Stimulated activated CD4-positive, alpha-beta T cell treated with anti-CD3 and anti-CD28 coated beads, Interleukin-12 subunit alpha, Interleukin-12 subunit beta, amount 100 ng/mL, for 24 hours (primary cell): ENCODE measurements at places on chromosomes 4 and X.

DNA sequence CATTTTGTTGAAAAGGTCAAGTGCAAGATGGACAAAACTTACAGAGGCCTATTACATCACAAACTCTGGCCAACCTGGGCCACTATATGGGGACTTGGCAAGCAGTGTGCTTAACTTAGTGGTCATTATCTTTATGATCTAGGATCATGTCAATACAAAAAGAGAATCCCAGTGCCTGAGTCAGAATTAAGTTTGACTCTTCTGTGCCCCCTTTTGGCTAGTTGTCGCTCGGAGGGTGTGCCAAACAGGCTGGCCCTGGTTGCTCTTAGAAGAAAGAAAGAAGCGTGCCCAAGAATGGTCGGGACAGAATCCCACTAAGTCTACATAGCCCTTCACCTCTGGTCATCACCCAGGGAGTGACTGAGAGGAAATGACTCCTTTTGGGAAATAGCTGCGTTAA is 100.1 kb downstream of the EIF4E start:
- DNase-seq = no peak

DNA sequence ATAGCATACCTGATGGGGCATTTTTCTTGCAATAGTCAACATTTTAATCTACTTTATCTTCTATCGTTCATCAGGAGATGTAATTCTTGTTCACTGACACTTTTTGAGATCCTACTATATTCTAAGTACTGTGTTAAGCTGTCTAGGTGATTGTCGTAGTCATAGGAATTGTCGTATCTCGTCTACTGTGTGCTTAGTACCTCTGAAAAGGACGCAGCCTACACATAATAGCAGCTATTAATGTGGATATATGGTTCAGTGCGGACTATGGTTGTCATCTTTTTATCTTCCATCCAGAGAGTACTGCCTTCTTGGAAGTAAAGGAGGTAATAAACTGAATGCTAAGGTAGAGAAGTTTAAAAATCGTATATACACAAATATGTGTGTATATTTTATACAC is 21.9 kb upstream of the CFAP299 start:
- no peak for DNase-seq

DNA sequence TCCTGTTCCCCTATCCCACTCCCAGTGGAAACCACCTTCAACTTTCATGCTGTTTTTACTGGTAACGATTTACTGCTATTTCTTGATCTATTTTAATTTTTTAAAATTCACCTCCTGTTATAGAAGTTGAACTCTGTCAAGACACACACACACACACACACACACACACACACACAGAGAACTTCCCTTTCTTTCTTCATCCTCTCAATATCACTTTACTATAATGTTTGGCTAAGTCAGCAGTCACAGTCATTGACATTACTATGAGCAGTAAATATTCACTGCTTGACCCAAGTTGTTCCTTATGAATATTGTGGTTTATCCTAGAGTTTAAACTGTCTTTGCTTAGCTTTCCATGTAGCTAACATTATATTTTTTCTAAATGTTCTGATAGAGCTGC is 24.0 kb upstream of the SGMS2 start:
- DNase-seq = no peak

GRCh38 chr4:110248100-110248499 is 49.7 kb upstream of the ELOVL6 start:
- DNase-seq = no peak

GRCh38 chr4:11376146-11376545 is 52.5 kb downstream of the HS3ST1 start:
- DNase-seq = no peak

GRCh38 chrX:13498238-13498637 is 71.2 kb upstream of the EGFL6 start:
- DNase-seq = no peak

GRCh38 chr4:8044699-8045098 is 105.0 kb upstream of the AFAP1 start:
- no peak for DNase-seq

DNA sequence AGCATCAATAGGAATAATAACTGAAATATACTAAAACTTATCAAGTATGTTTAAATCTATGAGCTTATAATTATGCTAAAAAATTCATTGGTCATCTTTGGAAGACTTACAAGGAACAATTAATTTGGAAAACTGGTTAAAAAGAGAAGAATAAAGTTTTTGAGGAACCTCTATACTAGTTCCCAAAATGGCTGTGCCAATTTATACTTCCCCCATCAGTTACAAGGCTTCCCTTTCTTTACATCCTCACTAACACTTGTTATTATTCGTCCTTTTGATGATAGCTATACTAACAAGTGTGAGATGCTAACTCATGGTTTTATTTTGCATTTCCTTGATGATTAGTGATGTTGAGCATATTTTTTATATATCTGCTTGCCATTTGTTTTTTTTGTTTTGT is 17.1 kb downstream of the OGT start:
- no peak for DNase-seq

DNA sequence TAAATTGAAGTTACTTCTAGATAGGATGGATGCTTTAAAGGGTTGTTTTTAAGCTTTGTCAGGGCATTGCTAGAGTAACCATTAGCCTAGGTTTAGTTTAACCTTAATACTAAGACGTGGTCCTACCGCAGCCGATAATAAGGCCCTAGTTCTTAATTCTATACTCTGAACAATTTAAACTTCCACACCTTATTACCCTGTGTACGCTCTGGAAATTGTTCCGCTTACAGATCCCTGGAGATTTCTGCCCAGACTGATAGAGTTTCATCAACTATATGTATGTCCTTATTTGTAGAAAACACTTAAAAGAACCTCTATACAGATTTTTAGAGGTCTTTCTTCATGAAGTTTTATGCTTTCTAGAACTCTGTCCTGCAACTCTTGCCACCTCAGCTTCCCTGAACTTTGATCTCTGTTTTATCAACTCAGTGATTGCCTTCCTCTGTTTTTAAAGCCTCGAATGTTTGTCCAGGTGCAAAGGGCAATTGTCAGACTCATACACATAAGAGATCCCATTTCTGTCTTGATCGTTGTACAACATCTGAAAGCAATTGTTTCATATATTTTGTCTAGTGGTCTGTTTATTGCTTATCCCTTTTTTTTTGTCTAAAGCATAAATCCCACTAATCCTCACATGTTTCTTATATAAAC is 71.1 kb upstream of the VCX start:
- no peak for DNase-seq

GRCh38 chr4:43089730-43090129 is 197.2 kb downstream of the GRXCR1 start:
- no peak for DNase-seq

GRCh38 chr4:118869808-118870342 is 18.8 kb upstream of the SYNPO2 start:
- DNase-seq = no peak

DNA sequence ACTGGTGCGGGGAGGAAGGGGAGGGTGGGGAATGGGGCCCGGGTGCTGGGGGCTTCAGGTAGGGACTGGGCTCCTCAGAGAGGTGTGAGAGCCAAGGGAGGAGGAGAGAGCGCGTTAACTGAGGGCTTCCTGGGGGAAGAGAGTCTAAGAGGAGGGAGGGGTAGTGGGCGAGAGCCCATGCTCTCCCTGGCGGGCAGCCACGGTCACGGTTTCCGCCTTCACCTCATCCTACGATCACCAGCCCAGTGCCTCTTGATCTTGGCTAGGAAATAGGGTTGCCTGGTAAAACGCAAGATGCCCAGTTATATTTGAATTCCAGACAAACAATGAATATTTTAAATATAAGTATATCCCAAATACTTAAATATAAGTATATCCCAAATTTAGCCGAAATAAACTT is 60.8 kb upstream of the GRPEL1 start:
- no peak for DNase-seq

GRCh38 chr4:114519368-114519767 is 79.2 kb upstream of the UGT8 start:
- no peak for DNase-seq

- no peak for DNase-seq
These were observed 167.7 kb downstream of the MGST2 start for GRCh38 chr4:139833151-139833910.

DNA sequence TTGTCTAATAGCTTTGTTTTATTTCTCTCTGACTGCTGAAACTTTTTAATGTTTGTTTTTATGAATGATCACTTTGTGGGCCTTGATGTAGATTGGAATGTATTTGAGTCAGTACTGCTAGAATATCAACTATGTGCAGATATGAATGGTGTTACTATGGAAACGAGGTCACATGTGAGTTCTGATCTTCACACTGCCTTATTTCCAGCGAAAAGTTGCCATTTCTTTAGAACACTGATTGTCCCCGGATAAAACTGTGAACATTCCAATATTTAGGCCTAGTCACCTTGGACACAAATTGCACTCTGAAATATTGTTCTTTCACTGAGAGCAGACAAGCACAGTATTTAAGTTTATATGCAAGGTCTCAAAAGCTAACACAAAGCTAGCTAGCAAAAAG is 27.2 kb upstream of the MAGED1 start:
- DNase-seq = no peak

DNA sequence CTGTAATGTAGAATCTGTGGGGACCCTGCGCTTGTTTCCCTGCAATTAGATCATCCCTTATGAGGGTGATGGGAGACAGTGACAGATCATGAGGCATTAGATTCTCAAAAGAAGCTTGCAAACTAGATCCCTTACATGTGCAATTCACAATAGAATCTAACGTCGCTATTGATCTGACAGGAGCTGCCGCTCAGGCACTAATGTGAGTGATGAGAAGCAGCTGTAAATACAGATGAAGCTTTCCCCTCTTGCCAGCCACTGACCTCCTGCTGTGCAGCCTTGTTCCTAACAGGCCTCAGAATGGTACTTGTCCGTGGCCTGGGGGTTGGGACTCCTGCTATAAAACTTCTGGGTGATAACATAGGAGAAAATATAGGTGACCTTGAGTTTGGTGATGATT is 1076.8 kb downstream of the PDHA2 start:
- DNase-seq = no peak

- DNase-seq = no peak
These were observed 30.2 kb downstream of the BTC start for GRCh38 chr4:74764119-74764518.

DNA sequence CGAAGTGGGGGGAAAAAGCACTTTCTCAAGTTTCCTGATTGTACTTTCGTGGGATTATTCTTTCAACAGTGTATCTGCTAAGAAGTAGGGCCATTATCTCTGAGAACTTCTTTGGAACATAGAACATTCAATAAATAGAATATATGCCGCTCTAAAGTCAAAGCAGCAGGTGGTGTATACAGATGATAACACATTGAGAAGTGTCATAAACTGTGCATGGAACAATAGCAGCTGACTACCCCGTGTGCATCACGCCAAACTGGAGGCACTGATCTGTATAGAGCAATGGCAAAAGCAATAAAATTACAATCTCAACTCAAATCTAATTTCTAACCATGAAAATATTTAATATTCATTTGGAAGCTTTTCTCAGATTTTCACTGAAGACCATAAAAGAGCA is 175.3 kb downstream of the DCTD start:
- no peak for DNase-seq

- DNase-seq = no peak
These were observed 54.7 kb downstream of the OTC start for GRCh38 chrX:38407126-38407525.

DNA sequence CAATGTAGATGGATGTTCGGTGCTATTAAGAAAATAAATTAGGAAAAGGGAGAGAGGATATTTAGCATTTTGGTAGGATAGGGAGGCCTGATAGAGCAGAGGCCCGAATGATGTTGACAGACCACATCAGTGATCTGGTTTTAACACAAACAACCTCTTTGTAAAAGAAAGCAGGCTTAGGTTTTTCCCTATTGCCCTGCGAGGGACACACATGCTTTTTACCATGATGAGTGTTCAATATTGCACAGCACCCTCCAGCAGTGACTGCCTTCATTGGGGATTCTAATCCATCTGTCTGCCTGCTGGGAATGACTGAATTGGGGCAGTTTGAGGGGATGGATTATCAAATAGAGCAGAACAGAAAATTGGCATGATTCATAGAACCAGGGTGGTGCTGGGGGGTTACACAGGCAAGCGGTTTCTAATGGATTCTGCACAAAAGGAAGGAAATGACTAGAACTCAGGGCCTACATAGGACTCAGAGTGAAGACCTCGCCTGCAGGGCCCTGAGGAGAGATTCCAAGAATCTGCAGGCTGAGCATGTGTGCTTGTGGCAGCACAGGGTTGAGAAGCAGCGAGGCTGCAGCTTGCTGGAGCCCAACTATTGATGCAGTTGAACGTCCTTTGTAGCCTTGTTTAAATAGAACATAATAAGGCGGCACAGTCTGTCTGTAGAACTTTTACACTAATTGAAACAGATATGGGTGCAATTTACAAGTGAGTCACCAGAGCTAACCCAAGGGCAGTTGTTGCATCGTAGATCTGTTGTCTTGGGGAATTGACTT is 58.0 kb downstream of the RHOH start:
- no peak for DNase-seq

GRCh38 chr4:43693876-43694275 is 754.7 kb downstream of the KCTD8 start:
- DNase-seq = no peak
